ENCODE measurements at places on chromosomes 4 and X. TPM values are rescaled to one million over a fixed set of nuclear protein-coding genes. Genes with fewer than 3 reads are reported as not detected.

Gene GSPT2
- total RNA-seq: 7.1 TPM

Gene CXCL5
- not detected for total RNA-seq

Gene FGG
- not detected for total RNA-seq

Gene PWWP3B
- total RNA-seq: 0.55 TPM

DNA sequence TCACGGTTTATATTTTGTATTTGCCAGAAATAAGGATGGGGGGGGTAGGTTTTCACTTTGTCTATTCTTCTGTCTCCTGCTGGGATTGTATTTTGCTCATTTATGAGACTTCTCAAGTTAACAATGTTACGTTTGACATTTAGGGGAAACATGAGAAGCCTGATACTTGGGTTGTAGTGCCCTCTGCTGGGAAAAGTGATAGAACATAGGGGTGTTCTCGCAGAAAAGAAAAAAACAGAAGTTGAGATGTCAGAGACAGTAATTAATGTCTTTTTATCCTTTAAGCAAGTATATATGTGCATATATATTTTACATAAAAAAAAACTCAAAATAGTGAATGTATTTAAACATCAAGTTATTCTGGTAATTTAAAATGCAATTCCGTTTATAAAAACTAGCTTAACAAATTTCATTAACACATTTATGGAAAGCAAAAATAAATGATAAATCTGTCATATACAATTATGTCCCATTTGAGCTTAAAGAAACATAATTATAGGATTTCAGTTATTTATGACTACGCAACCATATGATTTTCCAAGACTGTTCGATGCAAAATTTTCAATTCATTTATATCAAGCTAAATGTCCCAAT, 46.0 kb upstream of the TMPRSS11F start:
- DNase-seq: no peak

- DNase-seq: peak; percentile 81
Measured at GRCh38 chrX:68685685-68686084, 38.2 kb downstream of the STARD8 start.

DNA sequence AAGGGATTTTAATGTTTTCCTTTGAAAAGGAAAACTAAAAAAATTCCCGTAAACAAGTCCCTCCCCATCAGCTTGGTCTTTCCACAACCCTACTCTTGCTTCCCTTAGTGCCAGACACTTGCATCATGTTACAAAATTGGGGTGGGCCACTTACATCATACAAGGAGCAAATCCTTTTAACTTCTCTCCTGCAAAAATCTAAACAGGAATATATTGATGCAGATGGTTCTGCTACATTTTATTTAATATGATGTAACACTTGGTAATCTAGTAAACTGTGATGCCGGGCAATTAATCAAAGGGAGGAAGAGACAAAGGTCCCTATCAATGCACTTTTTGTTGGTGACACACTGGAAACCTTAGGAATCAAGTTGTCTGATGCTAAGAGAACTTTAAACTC, 125.3 kb downstream of the UBE2K start:
- DNase-seq: no peak

DNA sequence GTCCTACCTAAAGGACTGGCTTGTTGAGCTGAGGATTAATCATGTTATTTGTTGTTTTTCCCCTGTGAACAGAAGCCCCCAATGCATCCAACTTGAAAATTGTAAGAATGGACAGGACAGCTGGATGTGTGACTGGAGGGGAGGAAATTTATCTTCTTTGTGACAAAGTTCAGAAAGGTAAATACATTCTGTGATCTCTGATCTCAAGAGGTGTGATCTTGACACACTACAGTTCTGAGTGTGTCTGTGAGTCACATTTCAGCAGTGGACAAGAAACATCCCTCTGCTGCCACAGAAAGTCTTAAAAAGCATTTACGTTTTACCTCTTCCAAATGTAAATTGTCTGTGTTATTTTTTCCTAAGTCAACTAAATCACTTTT, 79.3 kb downstream of the NFKB1 start:
- DNase-seq: no peak

- no peak for DNase-seq
Measured at GRCh38 chr4:188031751-188032150, 36.2 kb downstream of the ZFP42 start.

GRCh38 chrX:69221239-69222102, 56.2 kb upstream of the PJA1 start:
- peak; percentile 38 for DNase-seq

DNA sequence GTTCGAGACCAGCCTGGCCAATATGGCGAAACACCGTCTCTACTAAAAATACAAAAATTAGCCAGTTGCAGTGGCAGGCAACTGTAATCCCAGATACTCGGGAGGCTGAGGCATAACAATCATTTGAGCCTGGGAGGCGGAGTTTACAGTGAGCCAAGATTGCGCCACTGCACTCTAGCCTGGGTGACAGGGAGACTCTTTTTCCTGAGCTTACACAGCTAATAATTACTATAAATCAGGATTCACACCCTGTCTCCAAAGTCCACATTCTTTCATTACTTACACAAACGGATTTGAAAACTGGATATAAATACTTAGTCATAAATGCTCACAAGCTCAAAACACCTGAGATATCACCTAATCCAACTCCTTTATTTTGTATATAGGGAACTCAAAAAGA, 151.6 kb downstream of the LRBA start:
- DNase-seq: no peak

DNA sequence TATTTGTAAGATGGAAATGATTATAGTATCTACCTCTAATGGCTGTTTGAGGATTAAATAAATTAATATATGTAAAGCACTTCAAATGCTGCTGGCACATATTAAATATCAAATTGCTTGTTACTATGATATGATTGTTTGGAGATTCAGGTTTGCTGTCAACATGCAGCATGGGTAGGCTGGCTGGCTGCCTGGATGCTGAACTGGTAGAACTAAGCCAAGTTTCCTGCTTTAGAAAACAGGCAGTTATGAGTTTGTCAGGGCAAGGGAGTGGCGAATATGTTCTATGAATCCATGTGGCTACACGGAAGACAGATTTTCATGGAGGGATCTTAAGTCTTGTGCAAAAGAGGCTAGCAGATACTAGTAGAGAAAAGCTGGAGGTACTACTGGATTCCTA, 239.6 kb downstream of the GBA3 start:
- DNase-seq: no peak

DNA sequence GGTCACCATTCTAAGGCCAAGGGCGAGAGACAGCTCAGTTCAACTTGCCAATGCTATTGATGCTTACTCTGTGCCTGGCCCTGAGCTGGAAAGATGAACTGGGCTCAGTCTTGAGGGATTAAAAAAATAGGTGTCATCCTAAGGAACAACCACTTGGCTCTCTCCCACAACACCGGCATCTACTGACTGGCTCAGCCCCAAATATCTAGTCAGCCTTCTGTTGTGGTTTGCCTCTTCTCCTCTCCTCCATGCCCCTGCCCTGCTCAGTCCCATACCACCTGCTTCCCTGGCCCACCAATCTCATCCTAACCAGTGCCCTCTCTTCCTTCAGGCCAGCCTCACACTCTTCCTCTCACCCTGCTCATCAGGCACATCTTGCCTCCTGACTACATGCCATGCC, 29.6 kb downstream of the KDM5C start:
- DNase-seq: no peak

- DNase-seq: no peak
Measured at GRCh38 chr4:25939330-25939729, 25.3 kb downstream of the SMIM20 start.

GRCh38 chrX:93420525-93421082, 252.8 kb downstream of the NAP1L3 start:
- no peak for DNase-seq

GRCh38 chr4:158164768-158165213, 8.0 kb downstream of the GASK1B start:
- DNase-seq: no peak

DNA sequence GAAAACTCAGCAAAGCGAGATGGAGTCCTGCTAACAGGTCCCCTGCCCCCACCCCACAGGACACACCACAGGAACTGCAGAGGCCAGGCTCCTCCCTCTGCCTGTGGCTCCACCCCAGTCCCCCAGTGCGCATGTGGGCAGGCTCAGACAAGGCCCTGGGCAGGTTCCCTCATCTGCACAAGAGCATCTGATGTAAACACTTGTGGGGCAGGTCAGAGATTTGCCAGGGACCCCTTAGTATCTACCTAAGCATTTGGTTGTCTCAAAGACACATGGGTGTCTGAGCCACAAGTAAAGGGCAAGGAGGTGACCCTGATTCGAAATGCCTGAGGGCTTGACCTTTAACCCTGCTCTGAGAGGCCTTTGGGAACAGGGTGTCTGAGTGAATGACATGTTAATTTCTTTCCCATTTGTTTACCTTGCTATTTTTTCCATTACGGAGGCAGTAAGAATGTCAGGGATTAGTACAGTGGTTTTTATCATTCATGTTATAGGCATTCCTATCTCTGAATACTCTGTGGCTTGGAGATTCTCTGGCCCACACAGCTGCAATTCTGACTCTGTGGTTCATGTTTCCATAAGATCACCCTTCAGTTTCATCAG, 85.3 kb downstream of the ZNF518B start:
- no peak for DNase-seq

DNA sequence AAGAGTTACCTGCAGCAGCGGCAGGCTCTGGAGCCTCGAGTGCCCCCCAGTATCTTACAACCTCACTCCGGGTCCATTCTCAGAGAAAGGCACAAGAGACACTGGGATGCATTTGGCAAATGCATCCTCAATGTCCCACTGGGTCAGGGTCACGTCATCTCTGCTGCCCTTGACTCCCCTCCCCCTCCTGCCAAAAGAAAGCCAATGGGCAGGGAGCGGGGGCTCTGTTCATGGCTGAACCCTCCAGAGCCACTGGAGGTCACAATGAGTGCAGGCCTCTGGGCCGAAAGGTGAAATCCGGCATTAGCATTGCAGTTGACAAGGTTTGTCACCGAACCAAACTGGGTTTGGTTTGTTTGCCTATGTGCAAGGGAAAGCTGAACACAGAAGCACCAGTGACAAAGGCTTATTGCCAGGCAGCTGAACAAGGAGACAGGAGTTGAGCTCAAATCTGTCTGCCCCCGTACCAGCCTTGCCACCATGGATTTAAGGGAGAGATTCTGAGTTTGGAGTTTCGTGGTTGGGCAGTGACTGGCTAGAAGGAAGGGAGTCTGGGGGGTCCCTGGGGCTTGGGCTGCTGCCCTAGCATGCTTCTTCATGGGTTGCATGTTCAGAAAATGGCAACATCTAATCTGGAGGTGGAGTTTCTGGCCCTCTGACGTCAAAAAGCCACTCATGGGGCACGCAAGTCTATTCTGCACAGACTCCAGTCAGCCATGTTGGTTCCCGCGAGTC, 64.3 kb downstream of the HTRA3 start:
- DNase-seq: peak; percentile 28

GRCh38 chr4:46389301-46389775, 590 bp downstream of the GABRA2 start:
- DNase-seq: no peak

DNA sequence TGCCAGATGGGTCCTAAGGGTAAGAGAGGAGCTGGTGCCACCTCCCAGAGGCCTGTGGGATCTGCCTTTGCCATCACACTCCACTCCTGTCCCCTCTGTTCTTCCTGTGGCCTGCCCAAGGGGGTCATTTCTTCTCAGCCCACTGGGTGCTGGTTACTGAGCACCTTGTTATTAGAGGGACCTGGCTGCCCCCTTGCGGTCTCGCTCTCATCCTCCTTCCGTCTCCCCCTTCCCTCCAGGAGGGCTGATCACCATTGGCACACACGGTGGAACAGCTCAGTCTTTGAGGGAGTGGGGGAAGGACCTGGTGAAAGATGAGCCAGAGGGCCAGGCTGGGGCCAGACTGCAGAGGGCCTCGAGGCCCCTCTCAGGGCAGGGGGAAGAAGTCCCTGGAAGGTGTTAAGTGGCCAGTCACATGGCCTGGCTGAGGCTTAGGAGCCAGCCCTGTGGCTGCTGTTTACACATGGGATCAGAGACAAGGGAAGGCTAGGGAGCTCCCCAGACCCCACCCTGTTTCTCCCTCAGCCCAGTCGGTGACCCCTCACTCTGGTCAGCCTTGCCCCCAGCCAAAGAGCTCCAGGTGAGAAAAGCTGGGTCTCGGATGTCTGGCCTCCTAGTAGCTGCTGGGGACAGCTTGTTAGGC, 68.1 kb downstream of the MTMR1 start:
- no peak for DNase-seq

GRCh38 chr4:109989044-109989443, 76.4 kb downstream of the EGF start:
- DNase-seq: no peak

DNA sequence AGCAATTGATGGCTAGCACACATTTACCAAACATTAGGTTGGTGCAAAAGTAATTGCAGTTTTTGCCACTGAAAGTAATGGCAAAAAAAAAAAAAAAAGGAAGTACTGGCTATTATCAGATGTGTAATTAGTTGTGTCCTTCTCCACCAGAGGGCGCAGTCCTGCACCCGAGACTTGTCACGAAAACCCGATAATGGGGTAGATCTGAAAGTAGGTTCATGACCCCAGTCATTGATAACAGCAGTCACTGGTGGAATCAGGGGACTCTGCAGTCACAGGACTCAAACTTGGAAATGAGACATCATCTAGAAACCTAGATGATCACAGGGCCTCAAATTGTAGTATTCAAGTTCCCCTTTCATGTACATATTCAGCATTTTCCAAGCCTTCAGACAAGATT, 13.1 kb upstream of the ACOT9 start:
- peak; percentile 68 for DNase-seq

- no peak for DNase-seq
Measured at GRCh38 chrX:150696866-150697265, 3.7 kb downstream of the MTMR1 start.

DNA sequence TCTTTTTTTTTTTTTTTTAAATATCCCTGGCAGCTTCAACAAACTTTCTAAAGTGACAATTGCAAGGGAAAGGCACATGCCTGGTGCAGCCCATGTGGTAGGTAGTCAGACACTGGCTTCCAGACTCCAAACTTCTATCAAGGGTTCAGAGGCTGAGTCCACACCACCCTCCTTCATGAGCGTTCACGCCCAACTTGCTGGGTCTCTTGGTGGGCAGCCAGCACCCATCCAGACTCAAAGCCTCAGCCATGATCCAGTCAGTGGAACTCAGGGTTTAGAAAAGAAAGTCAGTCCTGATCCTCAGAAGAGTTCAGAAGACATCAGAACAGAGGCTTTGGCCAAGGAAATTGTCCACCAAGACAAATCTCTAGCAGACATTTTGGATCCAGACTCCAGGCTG, 141.5 kb downstream of the SOWAHB start:
- DNase-seq: no peak

DNA sequence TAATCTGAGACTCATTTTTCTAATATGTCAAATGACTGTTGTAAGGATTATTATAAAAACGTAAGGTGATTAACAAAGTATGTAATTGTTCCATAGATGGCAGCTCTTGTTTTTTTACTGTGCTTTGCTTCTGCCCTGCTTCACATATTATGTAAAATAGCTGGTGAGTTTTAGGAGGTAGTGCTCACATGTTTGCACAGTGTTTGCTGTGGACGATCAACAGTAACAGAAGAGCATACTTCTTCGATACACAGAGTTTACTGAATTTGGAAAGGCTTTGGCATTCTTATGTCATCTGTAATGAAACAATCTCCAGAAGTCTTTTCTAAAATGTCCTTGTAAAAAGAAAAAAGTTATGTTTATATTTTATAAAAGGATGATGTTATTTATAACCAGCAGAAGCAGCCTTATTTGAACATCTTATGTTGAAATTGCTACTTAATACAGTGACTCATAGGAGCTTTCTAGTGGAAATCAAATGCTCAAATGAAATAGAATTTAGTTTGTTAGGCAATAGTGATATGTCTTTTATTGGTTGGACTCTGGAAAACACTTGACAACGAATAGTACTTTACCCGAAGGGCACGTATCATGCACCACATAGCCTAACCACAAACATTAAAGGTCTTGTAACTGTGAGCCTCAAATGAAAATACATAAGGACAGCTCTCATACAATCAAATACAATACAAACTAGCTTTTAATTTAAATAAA, 1.9 kb upstream of the MTTP start:
- DNase-seq: no peak
